Activated CD8-positive, alpha-beta memory T cell treated with anti-CD3 and anti-CD28 coated beads for 1 hour (primary cell): ENCODE measurements at places on chromosomes 4 and X.

- no peak for DNase-seq
Measured at GRCh38 chrX:23752740-23753415, 9.8 kb upstream of the ACOT9 start.

DNA sequence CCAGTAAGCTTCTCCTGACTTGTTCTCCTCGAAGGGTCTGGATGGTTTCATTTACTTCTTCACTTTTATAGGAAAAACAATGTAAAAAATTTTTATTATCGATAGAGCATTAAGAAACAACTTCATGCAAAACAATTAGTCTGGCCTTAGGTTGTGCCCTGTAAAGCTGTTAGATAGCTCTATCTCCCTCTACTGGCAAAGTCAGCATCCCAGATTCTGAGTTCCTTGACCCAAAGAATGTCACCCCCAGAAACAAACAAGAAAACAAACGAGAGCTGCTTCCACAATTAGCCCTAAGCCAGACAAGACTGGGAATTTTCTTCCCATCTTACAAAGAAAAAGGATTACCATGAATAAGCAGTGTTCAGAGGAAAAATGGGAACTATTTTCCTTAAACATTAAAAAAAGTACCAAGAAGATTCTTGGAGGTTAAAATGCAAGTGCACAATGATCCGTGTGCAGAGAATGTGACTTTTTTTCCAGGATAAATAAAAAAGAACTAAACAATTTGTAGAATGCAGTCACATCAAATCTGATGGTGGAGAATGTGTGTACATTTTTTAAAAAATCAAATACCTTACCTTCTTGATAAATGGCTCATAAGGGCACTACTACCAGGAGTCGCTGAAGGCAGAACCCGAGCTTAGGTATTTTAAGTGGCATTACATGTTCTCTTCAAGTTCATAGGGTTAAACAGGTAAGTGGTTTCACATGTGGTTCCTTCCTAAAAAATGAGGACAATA lies 293.2 kb downstream of the FBXO8 start:
- no peak for DNase-seq

DNA sequence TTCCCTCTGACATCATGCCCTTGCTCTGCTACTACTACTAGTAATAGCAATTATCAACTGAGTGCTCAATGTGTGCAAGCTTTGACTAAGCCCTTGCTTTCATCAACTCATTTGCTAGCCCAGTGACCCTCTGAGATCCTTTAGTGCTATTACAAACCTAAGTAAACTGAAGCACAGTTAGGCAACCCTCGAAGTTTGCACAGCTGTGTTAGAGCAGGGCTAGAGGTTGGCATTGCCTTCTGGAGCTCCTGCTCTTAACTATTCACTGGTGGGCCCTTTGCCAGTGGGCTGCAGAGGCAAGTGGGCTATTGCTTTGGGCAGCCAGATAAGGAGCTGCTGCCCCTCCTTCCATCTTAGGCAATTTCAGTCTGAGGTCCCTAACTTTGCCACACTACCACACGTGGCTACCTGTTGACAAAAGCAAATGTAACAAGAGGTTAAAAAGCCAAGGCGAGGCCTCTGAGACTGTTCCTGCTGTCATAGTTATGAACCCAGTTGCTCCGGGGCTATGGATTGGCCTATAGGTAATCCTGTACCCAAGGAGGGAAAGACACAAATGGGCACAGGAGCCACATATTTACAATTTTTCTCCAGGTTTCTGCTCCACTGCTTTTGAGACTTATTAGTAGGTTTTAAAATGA lies 41.5 kb upstream of the ANKRD50 start:
- DNase-seq = no peak

DNA sequence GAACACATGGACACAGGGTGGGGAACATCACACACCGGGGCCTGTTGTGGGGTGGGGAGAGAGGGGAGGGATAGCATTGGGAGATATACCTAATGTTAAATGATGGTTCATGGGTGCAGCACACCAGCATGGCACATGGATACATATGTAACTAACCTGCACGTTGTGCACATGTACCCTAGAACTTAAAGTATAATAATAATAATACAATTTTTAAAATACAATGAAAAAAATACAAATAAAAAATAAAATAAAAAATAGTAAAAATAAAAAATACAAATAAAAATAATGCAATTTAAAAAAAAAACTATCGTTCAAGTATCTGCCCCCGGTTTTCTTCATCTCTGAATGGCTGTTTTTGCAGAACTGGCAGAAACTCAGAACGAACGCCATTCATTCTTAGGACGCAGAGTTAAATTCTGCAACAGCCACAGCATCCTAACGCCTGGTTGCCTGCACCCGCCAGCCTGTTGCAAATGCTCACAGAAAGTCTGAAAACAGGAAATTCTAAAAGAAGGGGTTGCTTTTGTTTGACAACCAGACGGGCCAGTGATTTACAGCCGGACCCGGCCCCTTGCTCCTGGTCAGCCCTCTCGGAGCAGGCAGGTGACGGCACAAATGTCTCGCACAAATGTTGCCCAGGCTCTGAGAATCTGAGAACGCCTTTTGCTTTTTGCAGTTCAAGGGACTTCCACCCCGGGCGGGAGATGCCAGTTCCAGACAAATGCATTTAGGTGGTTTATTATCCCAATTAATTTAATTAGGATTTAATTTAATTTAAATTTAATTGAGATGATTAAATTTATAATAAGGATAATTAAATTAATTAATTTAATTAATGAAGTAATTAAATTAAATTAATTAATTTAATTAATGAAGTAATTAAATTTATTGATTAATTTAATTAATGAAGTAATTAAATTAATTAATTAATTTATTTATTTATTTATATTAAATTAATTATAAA lies 47.8 kb downstream of the CRLF2 start:
- no peak for DNase-seq

GRCh38 chrX:70754169-70754848 lies 154.2 kb downstream of the TEX11 start:
- no peak for DNase-seq

GRCh38 chr4:122591196-122591595 lies 29.7 kb downstream of the IL21 start:
- DNase-seq = no peak

DNA sequence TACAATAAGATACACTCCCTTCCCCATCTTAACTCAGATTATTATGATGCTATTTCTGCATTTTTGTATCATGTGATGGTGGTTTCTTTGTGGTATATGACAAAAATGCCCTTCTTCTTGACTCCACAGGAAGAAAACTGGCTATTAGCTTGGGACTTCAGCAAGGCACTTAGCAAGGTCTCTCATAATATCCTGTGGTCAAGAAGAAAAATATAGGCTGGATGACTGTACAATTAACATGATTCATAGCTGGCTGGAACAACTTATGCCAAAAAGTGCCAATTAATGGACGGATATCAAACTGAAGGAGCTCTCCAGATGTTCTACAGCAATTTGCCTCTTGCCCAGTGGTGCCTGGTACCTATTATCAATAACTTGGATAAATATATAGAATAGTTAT lies 2.3 kb upstream of the MID1IP1 start:
- no peak for DNase-seq
